NCI-H510A treated with DMSO at 0.1 percent for 48 hours (cell line): ENCODE measurements at places on chromosomes 1 and 21.
A peak's percentile ranks its signal among the peaks of the same experiment; 100 is the strongest.

- no peak for DNase-seq
These were observed 63.5 kb downstream of the AGPAT3 start for GRCh38 chr21:43928222-43929125.

- DNase-seq: no peak
These were observed 85.2 kb upstream of the ADAM30 start for GRCh38 chr1:119981496-119981895.

GRCh38 chr1:25644962-25645361 is 28.4 kb downstream of the MAN1C1 start:
- DNase-seq: no peak

DNA sequence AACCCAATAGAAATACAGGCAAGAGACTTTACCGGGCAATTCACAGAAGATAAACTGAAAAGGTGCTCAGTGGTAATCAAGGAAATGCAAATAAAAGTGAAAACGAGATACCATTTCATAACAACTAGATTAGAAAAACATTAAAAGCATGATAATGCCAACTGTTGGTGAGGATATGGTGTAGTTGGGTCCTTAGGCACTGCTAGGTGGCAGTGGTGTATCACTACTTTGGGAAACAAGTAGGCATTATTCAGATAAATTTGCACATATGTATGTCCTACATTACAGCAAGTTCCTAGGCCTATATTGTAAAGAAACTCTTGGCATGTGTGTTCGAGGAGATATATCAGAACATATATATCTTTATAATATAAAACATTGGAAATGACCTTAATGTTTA is 31.0 kb downstream of the AZIN2 start:
- no peak for DNase-seq

- DNase-seq: no peak
These were observed 56.9 kb downstream of the ADAMTS5 start for GRCh38 chr21:26909972-26910371.

GRCh38 chr1:192477630-192478029 is 97.9 kb upstream of the RGS1 start:
- peak; percentile 45 for DNase-seq

- no peak for DNase-seq
These were observed 155.1 kb upstream of the DNAH14 start for GRCh38 chr1:224774378-224774777.

GRCh38 chr1:201192261-201192788 is 1.7 kb downstream of the IGFN1 start:
- DNase-seq: no peak

- no peak for DNase-seq
These were observed 19.0 kb downstream of the TMEM63A start for GRCh38 chr1:225863167-225863566.

DNA sequence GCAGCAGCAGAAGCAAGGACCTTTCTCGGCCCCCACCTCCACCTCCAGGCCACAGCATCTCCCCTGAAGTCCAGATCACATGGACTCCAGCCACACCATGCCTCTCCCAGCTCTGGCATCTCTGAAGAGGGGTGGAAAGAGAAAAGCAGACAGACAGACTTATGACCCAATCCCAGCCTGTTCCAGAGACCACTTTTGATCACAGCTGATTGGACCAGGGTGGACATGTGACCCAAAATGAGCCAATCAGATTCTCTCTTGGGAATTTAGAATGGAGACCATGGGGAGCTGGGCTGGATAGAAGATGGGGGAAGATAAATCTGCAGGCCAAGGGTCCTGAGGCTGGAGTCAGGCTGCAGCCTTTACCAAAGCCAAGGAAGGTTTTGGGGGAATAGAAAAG is 16.4 kb downstream of the HTR1D start:
- no peak for DNase-seq
